ENCODE measurements at places on chromosomes 3 and 15.
A peak's percentile ranks its signal among the peaks of the same experiment; 100 is the strongest.

- no peak for DNase-seq
Measured at GRCh38 chr3:162166543-162166942, 669.9 kb downstream of the OTOL1 start.

- peak; percentile 59 for DNase-seq
Measured at GRCh38 chr3:49017971-49018706, at the start of gene DALRD3. Gene DALRD3, minus strand, starts transcription at chr3:49018580. Its CDS starts 16 bp downstream, at chr3:49018564.

- DNase-seq: no peak
Measured at GRCh38 chr3:23114432-23114831, 88.7 kb upstream of the UBE2E2 start.

DNA sequence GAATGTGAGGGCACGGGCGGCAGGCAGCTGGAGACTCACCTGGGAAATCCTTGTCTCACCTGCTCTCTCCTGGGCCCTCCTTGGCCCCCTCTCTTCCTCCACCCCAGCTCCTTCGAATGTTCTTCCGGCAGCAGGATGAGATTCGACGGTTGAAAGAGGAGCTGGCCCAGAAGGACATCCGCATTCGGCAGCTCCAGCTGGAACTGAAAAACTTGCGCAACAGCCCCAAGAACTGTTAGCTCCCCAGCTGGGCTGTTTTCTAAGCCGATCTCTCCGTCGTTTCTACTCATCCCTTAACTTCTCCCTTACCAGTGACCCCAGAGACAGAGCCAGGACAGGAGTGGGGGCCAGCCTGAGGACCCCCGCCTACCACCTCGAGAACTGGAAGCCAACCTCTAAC, 95.0 kb downstream of the ANP32A start:
- DNase-seq: no peak

- no peak for DNase-seq
Measured at GRCh38 chr3:186594591-186595113, 18.2 kb upstream of the AHSG start.

DNA sequence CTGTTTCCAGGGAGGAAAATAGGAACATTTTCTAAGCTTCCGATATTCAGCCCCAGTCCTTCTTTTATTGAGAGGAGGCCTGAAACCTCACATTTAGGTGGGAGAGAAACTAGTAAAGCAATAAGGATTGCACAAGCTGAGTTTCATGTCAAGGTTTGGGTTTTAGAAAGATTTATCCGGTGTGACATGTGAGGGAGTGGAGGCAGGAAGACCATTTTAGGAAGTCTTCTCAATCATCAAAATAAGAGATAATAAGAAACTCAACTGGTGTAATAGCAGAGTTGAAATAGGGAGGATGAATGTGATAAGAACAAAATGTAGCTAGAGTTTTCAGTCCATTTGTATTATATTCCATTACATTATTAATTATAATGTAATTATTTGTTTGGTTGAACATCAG, 27.7 kb upstream of the CLDN16 start:
- no peak for DNase-seq

DNA sequence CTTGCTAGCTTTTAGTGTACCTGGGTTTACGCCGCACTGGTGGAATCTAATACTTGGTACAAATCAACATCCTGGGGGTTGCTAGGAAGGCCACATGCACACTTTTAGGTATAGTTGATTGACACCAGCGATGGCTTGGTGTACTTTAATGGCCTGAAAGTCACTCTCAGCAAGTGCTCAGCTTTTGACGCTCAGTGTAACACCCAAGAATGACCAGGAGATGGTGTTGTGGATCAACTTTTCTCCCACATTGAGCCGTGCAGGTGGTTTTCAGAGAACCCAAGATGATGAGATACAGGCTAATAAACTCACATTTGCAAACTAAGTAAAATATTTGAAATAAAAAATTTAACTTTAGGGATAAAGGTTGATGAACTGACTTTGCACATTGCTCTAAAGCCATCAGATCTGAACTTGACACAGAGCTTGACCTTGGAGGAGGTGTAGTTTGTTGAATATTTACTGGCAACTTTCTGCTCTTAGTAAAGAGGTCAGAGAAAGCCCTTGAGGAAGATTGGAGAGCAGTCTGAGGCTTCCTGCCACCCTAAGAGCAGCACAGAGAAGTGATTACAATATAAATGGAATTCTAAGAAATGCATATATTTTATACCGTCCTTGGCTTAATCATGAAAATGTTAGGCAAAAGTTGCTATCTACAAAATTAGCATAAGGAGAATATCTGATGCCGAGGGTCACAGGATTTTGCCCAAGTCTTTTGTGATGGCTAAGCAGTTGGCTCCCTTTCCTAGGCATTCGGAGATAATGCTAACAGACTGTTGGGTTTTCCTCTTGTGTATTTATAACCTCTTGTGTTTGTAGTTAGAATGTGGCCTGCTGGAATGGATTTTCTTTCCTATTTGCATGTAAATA, 143.4 kb upstream of the RASGRP1 start:
- peak; percentile 77 for DNase-seq

GRCh38 chr3:49619649-49620048, 54.5 kb upstream of the APEH start:
- DNase-seq: no peak

DNA sequence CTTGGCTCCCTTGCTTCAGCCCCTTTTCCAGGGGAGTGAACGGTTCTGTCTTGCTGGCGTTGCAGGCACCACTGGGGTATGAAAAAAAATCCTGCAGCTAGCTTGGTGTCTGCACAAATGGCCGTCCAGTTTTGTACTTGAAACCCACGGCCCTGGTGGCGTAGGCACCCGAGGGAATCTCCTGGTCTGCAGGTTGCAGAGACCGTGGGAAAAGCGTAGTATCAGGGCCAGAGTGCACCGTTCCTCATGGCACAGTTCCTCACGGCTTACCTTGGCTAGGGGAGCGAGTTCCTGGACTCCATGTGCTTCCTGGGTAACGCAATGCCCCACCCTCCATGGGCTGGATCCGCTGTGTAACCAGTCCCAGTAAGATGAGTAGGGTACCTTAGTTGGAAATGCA, 214.9 kb downstream of the UBE2E2 start:
- DNase-seq: no peak

- DNase-seq: no peak
Measured at GRCh38 chr3:49707113-49707480, 12.4 kb downstream of the AMIGO3 start.

GRCh38 chr3:145259166-145259880, 901.7 kb downstream of the PLOD2 start:
- no peak for DNase-seq

GRCh38 chr3:38027466-38028465, 1.7 kb downstream of the PLCD1 start:
- no peak for DNase-seq

DNA sequence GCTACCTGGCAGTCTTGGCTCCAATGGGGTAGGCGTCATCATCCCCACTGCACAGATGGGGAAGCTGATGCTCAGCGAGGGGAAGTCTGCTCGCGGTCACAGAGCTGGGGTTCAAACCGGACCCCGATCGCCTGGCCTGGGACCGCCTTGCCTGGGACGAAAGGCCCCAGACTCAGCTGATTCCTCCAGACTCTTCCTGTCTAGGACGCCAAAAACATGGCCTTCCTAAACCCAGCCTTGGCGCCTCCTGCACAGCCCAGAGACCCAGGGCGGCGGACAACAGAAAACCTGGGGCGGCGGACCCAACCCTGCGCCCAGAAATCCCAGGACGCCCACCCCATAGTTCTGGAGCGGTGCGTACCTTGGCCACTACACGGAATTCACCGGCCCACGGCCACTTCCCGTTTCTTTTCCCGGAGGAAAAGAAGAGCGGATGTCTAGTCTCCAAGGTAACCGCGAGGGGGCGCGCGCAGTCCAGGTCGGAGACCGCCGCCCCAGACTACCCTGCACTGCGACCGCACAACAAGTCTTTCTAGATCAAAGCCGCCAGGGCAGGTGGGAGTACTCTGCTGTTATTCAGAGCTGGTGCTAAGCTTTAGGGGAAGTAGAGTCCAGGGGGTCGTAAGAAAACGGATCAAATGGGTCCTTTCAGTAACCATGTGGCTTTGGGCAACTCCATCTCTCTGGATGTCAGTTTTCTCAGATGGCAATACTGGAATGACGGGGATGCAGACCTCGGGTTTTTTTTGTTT, 4.9 kb upstream of the IL17RD start:
- DNase-seq: peak; percentile 64

- DNase-seq: no peak
Measured at GRCh38 chr3:64621726-64622395, 65.9 kb downstream of the ADAMTS9 start.

- DNase-seq: no peak
Measured at GRCh38 chr3:95134693-95135413, 1072.0 kb downstream of the NSUN3 start.

DNA sequence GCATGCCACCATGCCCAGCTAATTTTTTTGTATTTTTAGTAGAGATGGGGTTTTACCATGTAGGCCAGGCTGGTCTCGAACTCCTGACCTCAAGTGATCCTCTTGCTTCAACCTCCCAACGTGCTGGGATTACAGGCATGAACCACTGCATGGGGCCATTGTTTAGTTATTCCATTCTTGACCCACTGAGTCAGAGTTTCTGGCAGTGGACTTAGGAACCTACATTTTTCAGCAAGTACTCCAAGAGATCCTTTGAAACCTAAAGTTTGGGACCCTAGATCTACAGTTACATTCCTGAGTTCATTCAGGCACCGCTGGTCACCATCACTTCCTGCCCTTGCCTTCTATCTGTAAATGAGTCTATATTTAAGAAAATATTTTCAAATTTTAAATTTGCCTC, 1.4 kb upstream of the TNFSF10 start:
- no peak for DNase-seq

GRCh38 chr15:89905846-89906378, 6.8 kb downstream of the ARPIN start:
- DNase-seq: no peak

DNA sequence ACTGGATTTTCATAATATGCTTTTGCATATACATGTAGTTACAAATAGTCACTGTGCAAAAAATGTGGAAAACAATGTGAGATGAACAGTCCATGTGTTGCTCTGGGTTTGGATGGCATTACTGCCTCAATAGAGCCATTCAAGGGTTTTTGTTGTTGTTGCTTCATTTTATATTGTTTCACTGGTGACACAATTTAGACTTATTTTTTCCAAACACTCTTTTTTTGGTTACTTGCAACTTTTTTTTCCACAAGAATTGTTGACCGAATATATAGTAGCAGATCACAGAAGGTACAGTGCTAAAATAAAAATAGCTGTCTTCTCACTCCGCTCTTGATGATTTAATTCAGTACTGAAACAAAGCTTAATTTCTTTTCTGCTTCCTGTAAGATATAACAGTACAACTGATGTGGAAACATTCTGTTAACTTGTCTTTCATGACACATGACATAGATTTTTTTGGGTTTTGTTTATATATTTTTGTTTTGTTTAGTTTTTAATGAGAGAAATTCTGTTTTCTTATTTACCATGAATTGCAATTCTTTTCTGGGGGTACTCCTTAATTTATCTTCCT, 618.6 kb downstream of the NAALADL2 start:
- DNase-seq: no peak

DNA sequence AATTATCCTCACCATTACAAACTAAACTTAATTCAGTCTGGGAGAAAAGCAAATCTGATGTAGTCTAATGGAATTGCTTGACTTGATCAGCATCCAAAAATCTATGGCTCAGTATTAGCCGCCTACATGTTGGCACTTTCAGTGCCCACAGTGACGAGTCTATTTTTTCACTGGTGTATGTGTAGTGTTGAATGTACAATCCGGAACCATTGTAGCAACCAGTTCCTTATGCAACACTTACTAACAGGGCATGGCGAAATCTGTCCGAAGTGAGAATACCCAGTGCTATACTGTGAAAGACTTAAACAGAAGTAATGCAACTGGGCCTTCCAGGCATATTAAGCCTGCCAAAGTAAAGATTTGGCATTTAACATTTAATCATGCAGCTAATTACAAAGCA, 18.6 kb downstream of the LRRN1 start:
- no peak for DNase-seq

- no peak for DNase-seq
Measured at GRCh38 chr3:133703915-133704314, 42.2 kb upstream of the TOPBP1 start.

DNA sequence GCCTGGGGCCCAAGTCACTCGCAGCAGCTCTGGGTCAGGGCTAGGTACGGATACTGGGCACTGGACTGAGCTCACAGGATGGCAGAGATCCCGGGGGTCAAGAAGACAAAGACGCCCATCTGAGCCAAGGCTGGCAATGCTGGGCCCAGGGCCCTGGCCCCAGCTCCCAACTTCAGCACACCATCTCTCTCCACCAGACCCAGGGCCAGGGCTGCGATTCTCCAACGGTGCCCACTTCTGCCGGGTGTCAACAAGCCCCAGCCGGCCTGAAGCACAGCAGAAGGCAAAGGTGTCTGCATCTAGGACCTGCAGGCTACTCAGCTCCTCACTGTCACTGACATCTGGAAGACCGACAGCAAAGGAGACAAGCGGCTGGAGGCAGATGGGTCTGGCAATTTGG, 8.6 kb downstream of the WDR73 start:
- no peak for DNase-seq

DNA sequence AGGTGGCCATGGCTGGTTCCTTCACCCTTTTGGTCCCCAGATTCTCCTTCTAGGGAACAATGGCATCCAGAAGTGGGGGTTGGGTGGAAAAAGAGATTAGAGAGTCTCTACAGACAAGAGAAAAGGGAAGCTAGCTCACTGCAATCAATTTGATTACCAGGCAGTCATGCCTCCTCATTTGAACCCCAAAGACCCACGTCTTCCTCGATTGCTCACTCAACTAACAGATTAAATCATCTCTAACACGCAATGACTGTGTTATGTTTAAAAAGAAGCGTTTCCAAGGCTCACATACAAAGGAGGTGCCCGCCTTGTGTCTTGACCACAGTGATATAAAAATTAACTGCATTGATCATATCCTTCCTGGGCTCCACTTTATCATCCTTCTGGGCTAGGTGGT, 57.6 kb downstream of the BHLHE40 start:
- DNase-seq: no peak

DNA sequence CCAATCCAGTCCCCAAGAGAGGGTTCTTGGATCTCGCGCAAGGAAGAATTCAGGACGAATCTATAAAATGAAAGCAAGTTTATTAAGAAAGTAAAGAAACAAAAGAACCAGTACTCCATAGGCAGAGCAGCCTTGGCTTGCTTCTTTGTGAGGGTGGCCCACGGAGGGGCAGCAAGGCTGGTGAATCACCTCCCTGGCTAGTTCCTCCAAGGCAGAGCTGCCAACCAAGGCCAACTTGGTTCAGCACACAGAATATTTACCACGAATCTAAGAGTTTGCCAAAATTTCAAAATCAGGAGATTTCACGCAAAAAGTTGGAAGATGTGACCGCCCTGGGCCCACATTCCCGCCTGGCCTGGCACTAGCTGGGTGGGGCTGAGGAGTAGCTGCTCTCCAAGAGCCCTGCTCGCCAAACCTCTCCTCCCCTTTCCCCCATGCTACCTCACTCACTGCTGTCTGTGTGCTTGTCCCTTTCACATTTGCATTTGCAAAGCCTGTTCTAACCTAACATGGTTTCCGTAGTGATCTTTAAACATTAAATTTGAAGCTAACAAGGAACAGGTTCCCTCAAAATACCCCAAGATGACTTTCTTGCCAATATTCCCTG, 26.2 kb upstream of the DCUN1D1 start:
- no peak for DNase-seq

DNA sequence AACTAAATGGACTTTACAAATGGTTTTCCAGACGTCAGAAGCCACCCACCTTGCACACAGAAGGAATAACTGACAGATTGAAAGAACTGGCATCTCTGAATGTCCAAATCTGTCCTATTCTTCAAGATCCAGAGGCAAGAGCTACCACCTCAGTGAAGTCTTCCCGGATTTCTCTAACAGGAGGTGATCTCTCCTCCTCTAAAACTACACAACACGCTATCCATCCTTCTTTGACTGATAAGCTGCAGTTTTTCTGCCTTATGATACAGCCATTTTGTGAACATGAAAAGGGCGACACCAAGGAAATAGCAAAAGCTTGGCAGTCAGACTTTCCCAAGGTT, 37.1 kb upstream of the HES1 start:
- DNase-seq: no peak
